ENCODE measurements at places on chromosomes 2 and 18.

DNA sequence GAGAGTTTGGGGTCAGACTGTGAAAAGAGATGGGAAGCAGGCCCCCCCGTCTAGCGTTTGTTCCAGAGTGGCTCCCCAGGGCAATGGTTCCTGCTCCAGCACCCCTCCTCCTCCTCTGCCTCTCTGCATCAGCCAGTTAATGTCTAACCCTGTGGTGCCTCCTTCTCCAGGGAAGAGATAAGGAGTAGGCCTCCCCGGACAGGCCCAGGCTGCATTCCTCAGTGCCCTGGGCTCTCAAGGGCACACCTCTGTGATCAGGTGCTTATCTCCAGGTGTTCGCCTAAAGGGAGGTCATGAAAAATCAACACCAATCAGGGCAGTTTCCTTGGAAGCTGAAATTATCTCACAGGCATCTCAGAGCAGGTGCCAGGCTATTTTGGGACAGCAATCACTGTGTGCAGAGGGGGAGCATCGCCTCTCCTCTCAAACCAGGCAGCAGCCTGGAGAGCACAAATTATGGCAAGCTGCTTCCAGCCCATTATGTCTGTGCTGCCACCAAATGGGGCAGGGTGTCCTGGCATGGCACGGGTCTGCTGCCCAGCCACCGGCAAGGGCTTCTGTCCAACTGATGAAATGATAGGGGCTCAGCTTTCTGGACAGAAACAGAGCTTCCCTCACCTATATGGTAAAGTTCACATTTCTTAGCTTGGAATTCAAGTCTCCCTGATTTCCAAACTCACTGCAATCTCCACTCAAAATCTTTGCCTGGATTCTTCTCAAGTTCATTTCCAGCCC is 255.8 kb upstream of the SLC14A2 start:
- DNase-seq = no peak

GRCh38 chr2:167196461-167197252 is 308.4 kb downstream of the XIRP2 start:
- DNase-seq = peak; percentile 1

DNA sequence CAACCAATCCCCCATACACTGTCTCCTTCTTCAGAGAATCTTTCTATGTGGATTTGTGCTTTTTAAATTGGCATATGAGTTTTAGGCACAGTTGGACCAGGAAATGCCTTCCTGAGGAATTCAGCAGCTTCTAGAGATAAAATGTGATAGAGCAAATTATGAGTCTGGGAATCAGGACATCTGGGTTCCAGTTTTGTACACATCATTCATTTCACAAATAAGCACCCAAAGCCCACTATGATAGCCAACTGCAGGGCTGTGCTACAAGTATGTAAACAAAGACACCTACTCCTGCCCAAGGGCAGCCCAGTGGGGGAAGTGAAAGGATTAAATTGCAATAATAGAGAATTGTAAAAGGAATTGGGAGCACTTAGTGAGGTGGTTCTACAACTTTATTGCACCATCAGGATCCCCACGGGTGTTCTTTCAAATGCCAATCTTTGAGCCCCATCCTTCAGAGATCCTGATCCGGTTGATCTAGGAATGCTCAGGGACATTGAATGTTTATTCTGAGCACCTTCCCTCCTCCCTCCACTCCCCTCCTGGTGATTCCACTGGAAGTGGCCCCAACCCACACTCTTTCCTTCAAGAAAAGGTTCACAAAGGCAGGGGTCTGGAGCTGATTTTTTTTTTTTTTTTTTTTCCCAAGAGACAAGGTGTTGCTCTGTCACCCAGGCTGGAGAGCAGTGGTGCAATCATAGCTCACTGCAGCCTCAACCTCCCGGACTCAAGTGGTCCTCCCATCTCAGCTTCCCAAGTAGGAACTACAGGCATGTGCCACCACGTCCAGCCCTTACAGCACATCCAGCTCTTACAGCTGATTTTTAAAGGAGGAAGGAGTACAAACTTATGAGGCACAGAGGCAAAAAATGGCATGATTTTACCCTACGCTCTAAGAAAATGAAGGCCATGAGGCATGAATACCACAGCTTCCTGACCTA is 11.1 kb upstream of the KCMF1 start:
- DNase-seq = no peak

GRCh38 chr2:197707316-197708213 is 2.4 kb downstream of the MARS2 start:
- peak; percentile 41 for DNase-seq

GRCh38 chr2:75292826-75293225 is 93.5 kb upstream of the TACR1 start:
- no peak for DNase-seq

DNA sequence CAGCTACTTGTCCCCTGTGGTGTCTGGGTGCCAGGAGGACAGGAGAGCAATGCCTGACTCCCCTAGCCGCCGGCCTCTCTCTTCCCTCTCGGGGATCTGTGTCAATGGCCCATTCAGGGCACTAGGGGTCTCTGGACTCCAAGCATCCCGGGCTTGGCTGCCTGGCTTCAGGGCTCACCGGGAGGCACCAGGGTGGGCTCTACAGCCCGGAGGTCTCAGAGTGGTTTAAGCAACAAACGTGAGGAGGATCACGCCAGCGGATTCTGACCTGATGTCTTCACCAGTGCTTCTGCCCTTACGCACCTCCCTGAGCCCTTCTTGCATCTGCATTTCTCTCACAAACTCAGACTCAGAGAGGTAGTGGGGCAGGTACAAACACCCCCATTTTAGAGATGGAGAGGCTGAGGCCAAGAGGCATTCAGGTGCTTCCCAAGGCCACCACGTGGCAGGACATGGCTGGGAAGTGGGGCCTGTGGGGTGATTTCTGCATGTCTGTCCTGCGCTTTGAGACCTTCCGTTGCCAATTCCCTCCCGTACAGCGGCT is 243.0 kb downstream of the CELF4 start:
- DNase-seq = peak; percentile 5

DNA sequence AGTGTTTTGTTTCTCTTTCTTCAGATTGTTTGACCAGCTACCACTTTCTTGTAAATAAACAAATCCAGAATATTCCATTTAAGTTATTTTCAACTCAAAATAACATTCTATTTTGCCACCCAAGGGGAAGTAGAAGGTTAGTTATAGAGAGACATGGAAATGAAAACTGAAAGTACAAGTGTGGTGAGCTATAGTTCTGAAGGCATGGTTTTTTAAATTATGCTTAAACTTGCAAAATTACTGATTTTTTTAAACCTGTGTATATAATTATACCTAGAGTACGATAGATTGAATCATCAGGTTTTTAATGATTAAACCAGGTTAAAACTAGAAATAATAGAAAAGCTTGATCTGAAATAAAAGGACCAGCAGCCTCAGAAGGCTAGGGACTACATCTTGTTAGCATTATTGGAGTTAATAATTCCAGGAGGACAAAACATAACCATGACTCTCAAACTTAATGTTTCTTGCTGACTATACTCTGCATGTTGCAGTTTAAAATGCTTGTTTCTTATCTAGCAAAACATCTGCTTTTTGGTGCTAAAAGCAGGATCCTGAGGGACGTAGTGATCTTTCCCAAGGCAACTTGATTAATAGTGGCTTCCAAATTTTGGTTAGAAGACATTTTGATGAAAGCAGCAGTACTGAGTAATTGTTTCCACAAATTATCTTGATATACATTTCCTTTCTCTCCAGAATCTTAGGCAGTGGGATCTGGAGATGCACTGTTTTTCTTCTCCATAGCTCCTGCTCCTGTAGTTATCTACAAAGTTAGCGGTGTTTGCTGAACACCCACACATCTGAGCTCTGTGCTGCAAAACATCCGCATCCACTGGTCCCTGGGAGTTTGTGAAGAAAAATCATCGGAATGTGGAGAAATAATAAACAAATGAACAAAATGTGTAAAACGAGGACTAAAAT is 327.2 kb upstream of the PKDCC start:
- no peak for DNase-seq
